ENCODE measurements at places on chromosomes 16 and 17. TPM values are rescaled to one million over a fixed set of nuclear protein-coding genes. Genes with fewer than 3 reads are reported as not detected.

The HSD17B2 gene
- not detected for total RNA-seq

The TM4SF5 gene
- total RNA-seq: not detected

The TRPV3 gene
- total RNA-seq: 18.2 TPM

The KRTAP4-5 gene
- not detected for total RNA-seq

The ZNF689 gene
- total RNA-seq: 11.9 TPM

The PRAC2 gene
- total RNA-seq: not detected

The GNG13 gene
- not detected for total RNA-seq

The TTLL6 gene
- not detected for total RNA-seq

The KRTAP1-5 gene
- total RNA-seq: not detected

All from B cell (primary cell).